ENCODE measurements at places on chromosomes 1 and 21.

DNA sequence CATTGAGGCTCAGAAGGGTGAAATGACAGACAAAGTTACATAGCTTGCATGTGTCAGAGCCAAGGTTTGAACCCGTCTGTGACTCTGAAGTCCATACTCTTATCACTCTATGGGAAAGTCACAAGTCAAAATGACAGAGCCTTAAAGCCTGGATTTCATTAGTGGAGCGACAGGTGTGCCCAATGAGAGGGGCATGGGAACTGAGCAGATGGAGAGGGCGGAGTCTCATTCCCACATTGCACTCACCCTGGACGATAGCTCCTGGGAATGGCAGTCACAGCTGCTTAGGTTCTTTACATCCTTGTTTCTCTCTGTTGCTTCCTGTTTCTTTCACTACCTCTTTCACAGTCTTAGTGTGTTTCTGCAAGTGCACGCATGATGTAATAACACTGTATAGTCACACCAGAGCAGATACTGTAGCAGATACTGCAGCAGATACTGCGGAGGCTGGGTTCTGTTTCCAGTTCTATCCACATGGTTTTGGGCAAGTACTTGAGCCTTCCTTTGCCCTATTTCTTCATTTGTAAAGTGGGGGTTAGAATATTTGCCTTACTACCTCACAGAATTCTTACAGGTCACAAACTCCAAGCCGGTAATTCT, 127.2 kb downstream of the ZSCAN20 start:
- no peak for DNase-seq

GRCh38 chr1:186066411-186066810, 308.6 kb downstream of the TPR start:
- DNase-seq: no peak

DNA sequence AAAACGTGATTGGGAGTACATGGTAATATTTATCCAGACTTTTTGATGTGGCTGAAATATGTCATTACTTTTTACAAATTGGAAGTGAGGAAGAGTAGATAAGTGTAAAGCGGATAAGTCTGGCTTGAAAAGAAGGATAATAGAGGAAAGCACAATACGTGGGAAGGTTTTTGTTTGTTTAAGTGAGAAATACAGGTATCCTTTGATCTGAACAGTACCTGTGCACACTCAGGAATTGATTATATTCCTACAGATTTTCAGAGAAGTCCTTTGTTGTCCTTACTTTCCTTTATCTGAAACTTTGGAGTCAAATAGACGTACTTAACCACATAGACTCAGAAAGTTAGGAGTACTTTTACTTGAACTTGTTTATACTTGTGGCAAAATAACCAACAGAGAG, 20.2 kb downstream of the CCDC18 start:
- no peak for DNase-seq

DNA sequence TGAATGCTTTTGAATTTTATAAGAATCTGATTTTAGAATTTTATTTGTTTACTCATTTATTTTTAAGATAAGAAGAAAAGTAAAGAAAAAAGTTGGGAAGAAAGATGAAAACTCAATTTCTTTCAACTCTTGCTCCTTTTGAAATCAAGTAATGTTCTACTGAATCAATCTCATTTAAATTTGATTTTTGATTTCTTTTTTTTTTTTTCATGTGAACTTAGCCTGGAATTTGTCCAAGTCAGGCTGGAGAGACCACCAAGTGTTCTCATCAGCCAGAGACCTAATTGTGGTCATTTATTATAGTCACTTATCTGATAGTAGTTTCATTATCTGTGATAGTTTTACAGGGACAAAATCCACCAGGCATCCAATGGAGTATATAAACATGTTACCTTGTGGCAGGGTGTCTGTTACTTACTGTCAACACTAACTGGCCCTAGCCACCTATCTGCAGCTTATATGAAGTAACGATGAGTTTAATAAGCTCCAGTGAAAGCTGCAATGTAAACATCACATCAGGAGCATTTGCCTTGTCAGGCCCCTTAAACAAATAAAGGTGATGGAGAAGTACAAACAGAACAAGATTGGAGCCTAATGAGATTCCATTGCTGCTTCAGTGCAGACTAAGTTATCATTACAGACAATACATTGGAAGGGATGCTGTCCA, 39.2 kb downstream of the HLX start:
- no peak for DNase-seq

DNA sequence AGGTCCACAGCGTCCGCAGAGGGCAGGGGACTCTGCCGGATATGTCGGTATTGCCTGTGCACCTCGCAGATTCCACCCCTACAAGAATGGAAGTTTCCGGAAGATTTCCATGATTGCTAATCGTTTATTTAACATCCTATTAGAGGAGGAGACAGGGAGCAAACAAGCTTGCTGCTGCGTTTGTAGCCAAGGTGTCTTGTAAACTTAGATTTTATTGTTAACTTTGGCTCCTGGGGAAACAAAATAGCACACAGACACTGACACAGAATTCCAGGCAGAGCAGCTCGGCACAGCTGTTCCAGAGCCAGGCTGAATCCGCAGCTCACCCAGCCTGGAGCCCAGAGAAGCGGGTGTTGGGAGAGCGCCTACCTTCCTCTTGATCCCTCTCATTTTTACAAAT, 75.7 kb downstream of the AJAP1 start:
- no peak for DNase-seq

GRCh38 chr1:202291001-202291400, 50.7 kb downstream of the UBE2T start:
- DNase-seq: no peak

DNA sequence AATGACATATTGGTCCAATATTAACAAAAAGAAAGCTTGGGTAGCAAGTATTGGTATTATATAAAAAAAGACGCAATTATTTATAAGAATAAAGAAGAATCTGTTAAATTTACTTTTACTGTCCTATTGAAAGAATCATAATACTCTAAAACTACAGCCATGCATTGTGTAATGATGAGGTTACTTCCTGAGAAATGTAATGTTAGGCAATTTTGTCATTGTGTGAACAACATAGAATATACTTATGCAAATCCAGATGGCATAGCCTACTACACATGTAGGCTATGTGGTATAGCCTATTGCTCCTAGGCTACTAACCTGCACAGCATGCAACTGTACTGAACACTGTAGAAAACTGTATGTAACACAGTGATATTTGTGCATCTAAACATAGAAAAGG, 121.2 kb upstream of the PTGFR start:
- DNase-seq: no peak

- no peak for DNase-seq
These were observed 126.9 kb upstream of the DNAH14 start for GRCh38 chr1:224802617-224803016.

GRCh38 chr1:8674481-8674880, 143.0 kb downstream of the RERE start:
- DNase-seq: no peak
